ENCODE measurements at places on chromosomes 5 and 9.

DNA sequence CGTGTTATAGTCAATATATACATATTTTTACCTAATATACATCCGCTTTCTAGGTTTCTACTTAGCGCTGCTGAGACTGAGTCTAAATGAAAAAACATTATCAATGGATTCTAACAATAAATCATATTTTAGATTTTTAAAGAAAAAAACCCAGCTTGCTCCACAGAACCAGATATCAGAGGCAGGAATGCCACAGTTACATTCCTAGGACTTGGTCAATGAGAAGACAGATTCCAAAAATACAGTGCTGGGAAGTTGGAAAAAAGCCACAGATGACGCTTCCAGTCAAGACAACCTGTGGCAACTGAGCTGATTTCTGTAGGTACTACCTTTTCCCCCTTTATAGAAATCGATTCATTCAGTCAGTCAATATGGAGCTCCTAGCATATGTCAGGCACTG, 577 bp upstream of the CCDC112 start:
- peak; percentile 23 for DNase-seq

GRCh38 chr9:124125651-124125977, 114.0 kb downstream of the LHX2 start:
- DNase-seq, result no peak

DNA sequence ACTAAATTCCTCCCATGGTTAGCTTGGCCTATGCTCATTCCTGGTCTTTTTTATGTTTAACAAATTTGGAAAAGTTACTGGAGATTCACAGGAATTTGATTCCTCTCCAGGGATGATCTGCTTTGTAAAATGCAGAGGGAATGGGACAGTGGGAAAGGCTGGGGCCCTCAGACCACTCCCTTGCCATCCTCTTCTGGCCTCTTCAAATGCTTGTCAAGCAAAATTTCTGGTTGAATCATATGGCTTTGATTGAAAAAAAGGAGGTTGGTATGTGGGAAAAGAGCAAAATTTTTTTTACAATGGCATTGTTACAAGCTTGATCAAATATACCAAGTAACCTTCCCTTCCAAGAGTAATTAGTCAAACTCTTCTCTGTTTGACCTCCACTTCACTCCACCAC, 225.1 kb downstream of the PIK3R1 start:
- DNase-seq, result no peak

DNA sequence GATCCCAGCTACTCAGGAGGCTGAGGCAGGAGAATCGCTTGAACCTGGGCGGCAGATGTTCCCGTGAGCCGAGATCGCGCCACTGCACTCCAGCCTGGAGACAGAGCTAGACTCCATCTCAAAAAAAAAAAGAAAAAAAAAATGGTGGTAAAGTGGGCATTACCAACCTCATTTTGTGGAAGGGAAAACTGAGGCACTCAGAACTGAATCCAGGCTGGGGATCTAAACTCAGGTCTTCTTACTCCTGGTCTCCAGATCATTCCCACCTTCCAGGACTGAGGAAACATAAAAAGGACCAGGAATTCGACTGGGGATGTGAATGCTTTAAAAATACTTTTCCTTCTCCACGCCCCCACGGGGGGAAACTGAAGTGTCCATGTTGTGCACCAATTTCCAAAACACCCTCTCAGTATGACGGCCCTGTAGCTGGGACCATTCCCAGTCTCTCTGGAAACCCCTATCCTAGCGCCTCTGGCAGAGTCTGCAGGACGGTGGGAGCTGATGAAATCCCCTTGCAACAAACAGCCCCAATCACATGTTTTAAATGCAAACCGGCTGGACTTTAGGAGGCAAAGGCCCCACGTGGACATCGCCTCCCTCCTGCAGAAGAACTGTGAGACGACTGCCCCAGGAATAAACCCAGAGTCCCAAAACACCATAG, 8.9 kb upstream of the AKNA start:
- no peak for DNase-seq

DNA sequence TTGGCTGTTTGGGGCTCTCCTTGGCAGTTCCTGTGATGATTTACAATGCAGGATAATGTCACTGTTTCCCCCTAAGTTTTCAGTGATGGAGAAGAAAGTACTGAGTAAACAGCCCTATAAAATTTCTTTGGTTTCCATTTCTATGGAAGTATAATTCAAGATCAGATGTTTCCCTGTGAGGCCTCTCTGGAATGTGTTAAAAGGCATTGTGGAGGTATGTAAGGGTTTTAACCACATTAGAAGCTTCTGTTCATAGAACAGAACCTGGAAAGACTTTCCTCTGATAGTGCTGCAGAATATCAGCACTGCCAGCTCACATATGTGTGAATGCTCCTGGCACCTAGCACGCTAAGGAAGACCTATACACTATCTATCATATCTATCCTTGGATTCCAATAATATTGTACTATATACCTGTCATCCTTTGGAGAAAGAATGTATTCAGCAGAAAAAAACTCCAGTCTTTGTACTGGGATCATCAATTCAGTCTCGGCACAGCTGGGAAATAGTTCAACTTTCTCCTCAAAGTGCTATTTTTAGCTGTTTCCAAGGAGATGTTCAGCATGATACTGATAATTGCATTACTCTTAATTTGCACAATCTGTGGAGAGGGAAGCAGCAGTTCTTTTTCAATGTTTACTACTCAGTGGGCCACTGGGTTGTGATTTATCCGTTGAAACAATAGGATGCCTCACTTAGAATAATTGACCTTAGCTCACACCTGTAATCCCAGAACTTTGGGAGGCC, 21.9 kb downstream of the TTC1 start:
- no peak for DNase-seq

Data from epithelial cell of proximal tubule (primary cell).